B cell (primary cell): ENCODE measurements at places on chromosomes 1 and 21.

- no peaks in the 10 kb centered on the region for H3K4me1 ChIP-seq
- H3K27ac ChIP-seq = no peak overlapping the region
- H3K4me3 ChIP-seq = no peak overlapping the region
- H3K27me3 ChIP-seq = peaks cover 4% of the 10 kb centered on the region
- no peak for DNase-seq
These were observed 378.9 kb downstream of the KCNH1 start for GRCh38 chr1:210754878-210755665.

- peak; percentile 82 for DNase-seq
- no peak overlapping the region for H3K4me3 ChIP-seq
- H3K4me1 ChIP-seq = peaks cover 70% of the 10 kb centered on the region
- no peaks in the 10 kb centered on the region for H3K27me3 ChIP-seq
- no peaks in the 10 kb centered on the region for H3K36me3 ChIP-seq
- peak overlapping the region; percentile 52 for H3K27ac ChIP-seq
These were observed 1.5 kb upstream of the PTP4A2 start for GRCh38 chr1:31939484-31940329.

DNA sequence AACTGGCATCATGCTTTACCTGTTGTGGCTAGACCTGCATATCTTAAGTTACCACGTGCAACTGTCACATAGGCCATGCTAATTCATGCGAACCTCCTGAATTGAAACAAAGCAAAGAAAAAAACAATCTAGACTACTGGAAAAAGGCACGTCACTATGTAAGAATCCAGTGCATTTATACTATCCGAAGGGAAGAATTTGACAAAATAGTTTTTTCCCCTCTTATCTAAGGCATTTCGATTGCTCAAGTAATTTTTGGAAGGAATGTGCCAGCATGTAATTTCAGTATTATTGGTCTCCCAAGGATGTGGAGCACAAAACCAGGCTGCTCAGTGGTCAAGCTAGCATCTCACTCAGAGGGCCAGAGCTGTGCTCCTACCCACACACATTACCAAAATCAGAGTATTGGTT, 31.5 kb upstream of the C1orf198 start:
- H3K36me3 ChIP-seq = no peaks in the 10 kb centered on the region
- no peak overlapping the region for H3K27ac ChIP-seq
- no peak for DNase-seq
- H3K4me1 ChIP-seq = no peaks in the 10 kb centered on the region
- no peak overlapping the region for H3K4me3 ChIP-seq
- no peaks in the 10 kb centered on the region for H3K27me3 ChIP-seq

DNA sequence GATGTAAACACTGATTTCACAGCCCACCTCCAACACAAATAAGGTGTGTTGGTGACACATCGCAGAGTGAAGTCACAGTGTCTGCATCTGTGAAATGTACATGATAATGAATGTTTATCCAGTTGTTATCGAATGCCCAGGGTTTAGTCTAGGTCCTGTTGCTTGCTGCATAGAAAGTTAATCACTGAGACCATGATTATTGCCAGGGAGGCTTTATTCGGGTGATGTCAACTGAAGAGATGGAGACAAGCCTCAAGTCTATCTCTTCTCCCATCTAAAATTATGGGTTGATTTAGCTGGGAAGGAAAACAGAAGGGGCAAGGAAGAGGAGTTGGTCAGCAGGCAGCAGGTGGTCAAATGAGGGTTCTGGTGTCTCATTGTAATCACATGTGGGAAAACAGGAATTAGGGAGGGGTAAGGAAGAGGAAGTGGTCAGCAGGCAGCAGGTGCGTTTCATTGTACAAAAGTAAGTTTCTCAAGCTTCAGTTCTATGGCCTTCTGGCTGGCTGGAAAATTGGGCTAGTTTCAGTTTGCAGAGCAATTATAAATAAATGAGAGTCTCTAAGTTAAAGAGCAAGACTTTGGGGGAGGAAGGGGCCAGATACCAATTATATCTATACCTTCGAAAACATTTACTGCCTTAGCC, 146.3 kb upstream of the DNAH14 start:
- H3K4me1 ChIP-seq = peaks cover 10% of the 10 kb centered on the region
- H3K36me3 ChIP-seq = no peaks in the 10 kb centered on the region
- H3K27me3 ChIP-seq = no peaks in the 10 kb centered on the region
- no peak overlapping the region for H3K27ac ChIP-seq

DNA sequence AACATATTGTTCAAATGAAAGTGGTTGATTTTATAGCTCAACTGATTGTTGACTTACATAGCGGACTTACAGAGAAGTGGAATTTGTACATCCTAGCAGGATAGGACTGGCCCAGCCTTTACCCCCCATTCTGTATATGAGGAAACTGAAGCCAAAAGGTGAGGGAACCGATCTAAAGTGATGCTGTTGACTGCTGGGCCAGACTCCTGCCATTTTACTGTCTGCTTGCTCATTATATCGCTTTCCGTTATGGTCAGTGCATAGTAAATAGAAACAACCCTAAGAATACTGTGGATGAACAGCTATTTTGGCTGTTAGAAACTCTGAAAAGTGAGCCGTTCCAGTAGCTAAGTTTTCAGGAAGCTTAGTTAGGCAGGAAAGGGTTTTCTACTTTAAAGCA, 31.9 kb downstream of the PRDM2 start:
- DNase-seq = no peak
- peak overlapping the region; percentile 99 for H3K27ac ChIP-seq
- peaks cover 27% of the 10 kb centered on the region for H3K36me3 ChIP-seq
- peak overlapping the region; percentile 51 for H3K4me3 ChIP-seq
- H3K4me1 ChIP-seq = peaks cover 74% of the 10 kb centered on the region

- H3K4me3 ChIP-seq = no peak overlapping the region
- H3K4me1 ChIP-seq = peaks cover 5% of the 10 kb centered on the region
- no peak for DNase-seq
These were observed 62.4 kb downstream of the BACH1 start for GRCh38 chr21:29360799-29361765.

DNA sequence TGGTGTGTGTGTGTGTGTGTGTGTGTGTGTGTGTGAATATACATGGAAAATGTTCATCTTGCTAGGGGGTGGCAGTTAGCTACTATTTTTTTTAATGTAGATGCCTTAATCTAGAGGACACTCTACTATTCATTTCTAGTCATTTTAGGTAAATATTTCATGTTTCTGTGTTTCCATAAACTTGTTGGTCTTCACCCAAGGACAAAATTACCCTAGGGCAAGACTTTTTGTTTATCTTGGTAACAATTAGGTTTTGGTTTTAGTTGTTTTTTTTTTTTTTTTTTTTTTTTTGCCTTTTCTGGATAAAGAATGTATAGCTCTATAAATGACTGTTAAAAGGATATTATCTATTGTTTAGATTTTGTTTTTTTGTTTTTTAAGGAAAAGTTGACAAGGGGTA, 32.2 kb downstream of the CLEC20A start:
- no peak for DNase-seq
- H3K27ac ChIP-seq = no peak overlapping the region
- H3K36me3 ChIP-seq = no peaks in the 10 kb centered on the region
- H3K27me3 ChIP-seq = no peaks in the 10 kb centered on the region
- no peak overlapping the region for H3K4me3 ChIP-seq
- H3K4me1 ChIP-seq = no peaks in the 10 kb centered on the region

- no peaks in the 10 kb centered on the region for H3K4me1 ChIP-seq
- H3K27me3 ChIP-seq = no peaks in the 10 kb centered on the region
- no peak overlapping the region for H3K4me3 ChIP-seq
- H3K27ac ChIP-seq = no peak overlapping the region
- H3K36me3 ChIP-seq = no peaks in the 10 kb centered on the region
- DNase-seq = no peak
These were observed 34.3 kb downstream of the PSMG1 start for GRCh38 chr21:39148975-39149374.

DNA sequence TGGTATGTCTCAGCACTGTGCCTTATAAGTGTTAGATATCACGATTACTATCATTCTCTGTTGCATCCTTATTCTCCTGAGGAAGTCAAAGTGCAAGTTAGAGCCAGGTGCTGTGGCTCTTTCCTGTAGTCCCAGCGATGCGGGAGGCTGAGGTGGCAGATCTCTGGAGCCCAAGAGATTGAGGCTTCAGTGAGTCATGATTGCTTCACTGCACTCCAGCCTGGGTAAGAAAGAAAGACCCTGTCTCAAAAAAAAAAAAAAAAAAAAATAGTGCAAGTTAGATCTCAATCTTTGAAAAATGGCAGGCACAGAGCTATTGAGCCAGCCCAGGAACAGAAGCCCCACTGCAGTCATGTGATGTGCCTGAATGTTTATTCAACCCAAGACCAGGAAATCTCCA, 147.8 kb upstream of the POGK start:
- no peak for DNase-seq
- no peak overlapping the region for H3K27ac ChIP-seq
- H3K4me1 ChIP-seq = no peaks in the 10 kb centered on the region
- H3K4me3 ChIP-seq = no peak overlapping the region

DNA sequence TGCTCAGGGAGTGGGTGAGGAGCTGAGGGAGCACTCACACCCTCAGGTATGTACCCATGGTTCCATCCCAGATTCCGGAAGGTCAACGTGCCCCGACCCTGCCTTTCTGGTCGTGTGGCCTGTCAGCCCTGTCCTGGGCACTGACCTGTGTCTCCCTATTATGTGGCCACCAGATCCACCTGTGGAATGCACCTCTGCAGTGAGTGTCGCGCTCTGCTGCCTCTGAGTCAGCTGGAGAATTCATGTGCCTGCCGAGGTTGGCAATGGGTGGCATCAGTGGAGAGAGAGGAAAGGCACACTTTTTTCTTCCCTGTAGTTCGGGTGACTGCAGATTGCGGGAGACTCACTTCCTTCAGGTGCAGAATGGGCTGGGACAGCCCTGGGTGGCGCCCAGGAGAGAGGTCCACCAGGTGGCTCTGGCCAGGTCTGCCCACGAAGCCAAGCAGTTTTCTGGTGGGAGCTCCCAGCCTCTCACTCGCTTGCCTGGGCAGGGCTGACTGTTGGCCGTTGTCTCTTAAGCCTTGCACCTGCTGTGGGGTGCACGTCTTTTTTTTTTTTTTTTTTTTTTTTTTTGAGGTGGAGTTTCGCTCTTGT, 176.1 kb upstream of the TMEM51 start:
- H3K27ac ChIP-seq = no peak overlapping the region
- DNase-seq = no peak
- no peak overlapping the region for H3K4me3 ChIP-seq
- no peaks in the 10 kb centered on the region for H3K36me3 ChIP-seq

DNA sequence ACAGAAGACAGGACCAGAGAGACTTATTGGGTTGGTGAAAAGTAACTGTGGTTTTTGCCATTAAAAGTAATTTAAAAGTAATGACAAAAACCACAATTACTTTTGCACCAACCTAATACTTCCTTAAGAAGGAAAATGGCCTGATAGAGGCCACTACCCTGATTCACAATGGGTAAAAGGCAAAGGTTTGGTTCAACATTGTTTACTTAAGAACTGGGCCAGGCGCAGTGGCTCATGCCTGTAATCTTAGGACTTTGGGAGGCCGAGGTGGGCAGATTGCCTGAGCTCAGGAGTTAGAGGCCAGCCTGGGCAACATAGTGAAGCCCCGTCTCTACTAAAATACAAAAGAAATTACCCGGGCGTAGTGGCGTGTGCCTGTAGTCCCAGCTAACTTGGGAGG, 48.2 kb upstream of the RCOR3 start:
- no peaks in the 10 kb centered on the region for H3K4me1 ChIP-seq
- H3K27ac ChIP-seq = no peak overlapping the region
- H3K27me3 ChIP-seq = no peaks in the 10 kb centered on the region

DNA sequence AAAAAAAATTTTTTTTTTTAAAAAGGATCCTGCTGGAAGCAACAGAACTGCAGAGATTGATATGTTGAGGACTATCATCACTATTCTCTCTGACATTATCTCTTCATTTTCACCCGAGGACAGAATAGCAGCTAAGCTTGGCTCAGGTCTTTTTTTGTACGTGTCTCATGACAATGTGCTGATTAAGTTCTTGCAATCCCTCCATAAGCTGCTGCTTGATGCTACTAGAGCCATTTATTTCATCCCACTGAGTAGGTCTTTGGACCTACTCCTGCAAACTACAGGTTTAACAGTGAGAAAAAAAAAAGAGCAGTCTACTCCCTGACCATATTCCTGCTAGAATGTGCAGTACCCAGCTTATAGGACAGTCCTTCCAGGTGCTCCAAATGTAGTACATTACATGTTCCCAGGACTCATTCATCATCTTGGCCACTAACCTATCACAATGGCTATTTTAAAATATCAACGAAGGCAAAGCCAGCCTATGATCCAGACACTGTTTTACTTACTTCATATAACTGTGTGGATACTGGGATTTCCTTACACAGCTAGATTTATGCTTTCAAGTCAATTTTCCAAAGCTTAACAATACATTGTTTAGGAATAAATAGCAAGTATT, 54.1 kb downstream of the ARHGAP29 start:
- H3K4me1 ChIP-seq = no peaks in the 10 kb centered on the region
- no peaks in the 10 kb centered on the region for H3K27me3 ChIP-seq
- no peak overlapping the region for H3K27ac ChIP-seq
- DNase-seq = no peak

GRCh38 chr1:229557913-229558414, 543 bp downstream of the ABCB10 start:
- no peaks in the 10 kb centered on the region for H3K27me3 ChIP-seq
- H3K27ac ChIP-seq = peak overlapping the region; percentile 35
- peak; percentile 65 for DNase-seq
- peaks cover 2% of the 10 kb centered on the region for H3K36me3 ChIP-seq
